Frontal cortex (tissue), 4 donors: ENCODE measurements at places on chromosomes 5 and 9.

GRCh38 chr5:113112435-113112834 lies 135.8 kb downstream of the DCP2 start:
- DNase-seq = no peak

- DNase-seq = no peak
Measured at GRCh38 chr5:150052226-150052955, 34.0 kb downstream of the CSF1R start.

DNA sequence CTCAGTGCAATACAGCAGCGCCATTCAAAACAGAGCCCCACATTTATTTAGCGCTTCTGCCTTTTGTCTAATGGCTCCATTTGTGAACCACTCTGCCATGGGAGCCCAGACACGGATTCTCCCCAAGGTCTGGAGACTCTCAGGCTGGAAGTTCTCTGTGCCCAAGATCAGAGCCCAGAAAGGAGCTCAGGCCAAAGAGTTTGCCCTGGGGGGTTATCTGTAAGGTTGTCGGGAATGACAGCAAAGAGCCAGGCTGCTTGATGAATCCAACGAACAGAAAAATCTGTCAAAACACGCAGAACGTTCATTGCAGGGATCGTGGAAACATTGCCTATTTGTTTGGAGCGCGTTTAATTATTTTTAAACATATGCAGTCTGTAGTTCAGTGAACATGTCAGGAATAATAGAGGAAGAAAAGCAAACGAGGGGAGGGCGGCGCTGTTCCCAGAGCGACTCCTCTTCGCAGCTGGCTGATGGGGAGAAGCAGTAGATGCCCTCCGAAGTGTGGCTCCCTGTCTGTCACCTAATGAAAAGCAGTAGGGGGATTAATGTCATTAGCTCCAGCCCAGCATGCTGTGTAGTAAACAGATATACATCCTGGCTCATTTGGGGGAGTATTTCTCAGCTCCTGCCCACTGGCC lies 464.9 kb upstream of the MPDZ start:
- no peak for DNase-seq

- no peak for DNase-seq
Measured at GRCh38 chr5:97495301-97495700, 312.3 kb upstream of the RIOK2 start.

DNA sequence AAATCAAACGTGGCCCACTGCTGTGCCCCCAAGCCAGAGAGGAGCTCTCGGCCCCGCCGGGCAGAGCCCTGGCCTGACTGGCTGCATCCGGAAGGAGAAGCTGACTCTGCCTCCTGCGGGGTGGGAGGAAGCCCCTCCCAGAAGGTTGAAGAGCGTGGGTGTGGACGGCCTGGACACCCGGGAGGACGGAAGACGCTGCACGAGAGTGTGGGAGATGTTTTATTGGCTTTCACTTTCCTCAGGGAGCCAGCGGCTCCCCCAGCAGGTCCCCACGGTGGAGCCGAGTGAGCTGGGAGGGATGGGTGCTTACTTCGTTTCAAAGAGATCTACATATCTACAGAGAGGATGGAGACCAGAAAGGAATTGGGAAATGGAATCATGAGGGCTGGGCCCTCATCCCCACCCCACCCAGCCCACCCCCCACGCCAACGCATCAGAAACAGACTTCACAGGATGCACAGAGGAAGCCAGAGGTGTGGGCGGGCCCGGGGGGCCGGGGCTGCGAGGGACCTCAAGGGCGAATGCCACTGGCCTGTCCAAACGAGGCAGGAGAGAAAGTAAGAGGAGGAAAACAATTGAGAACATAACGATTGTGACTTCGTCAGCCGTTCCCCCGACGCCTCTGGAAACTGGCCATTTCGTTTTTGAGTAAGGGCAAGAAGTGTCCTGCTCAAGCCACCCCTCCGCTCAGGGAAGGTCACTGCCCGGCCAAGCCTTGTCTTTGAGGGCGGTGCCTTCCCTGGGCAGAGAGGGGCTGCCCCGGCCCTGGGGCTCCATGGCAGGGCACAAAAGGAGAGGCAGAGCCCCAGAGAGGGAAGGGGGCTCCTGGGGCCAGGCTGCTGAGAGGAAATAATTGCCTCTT lies 32.1 kb downstream of the FAM163B start:
- peak; percentile 62 for DNase-seq

DNA sequence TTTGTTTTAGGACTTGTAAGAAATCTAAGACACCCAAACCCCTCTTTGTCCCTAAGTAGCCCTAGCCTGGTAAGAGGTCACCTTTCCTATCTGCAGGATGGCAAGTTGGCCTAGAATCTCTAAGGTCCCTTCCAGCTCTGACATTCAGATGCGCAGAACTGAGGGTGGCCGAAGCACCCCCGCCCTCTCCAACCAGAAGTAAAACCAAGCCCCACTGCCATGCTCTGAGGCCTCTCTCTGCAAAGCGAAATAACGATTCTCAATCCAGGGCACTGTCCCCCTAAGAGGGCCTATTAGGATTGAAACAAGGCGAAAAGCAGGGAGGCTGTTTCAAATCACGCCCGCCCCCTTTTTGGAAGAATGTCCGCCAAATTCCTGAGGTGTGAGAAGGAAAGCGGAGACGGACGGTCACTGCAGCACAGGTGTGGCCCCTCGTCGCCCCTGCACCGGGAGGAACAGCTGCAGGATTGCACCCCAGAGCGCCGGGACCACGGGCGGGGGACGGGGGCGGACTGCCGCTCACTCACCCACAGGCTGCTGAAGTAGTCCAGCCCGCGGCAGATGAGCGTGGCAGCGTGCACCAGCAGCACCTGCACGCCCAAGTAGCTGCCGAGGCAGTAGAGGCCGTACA lies 824 bp downstream of the TMEM245 start:
- no peak for DNase-seq

- DNase-seq = no peak
Measured at GRCh38 chr9:81902196-81902595, 26.0 kb upstream of the SPATA31D4 start.

GRCh38 chr5:114360357-114360756 lies 1.5 kb upstream of the KCNN2 start:
- DNase-seq = no peak

DNA sequence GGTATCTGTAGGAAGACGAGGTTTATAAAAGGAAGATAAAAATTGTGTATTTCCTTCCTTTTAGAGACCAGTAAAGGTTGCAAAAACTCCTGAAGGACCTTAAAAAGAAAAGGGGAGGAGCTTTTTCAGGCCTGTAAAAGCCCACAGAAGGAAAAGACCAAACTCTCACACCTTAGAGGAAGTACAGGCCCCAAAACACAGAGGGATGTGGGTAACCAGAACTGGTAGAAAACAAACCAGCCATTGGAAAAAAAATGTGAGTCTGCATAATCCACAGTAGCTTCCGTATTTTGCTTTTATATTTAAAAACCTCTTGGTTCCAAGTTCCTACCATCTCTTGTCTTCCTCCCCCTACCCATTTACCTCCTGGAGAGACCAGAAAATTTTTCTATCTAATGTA lies 8.5 kb downstream of the GIN1 start:
- DNase-seq = no peak

DNA sequence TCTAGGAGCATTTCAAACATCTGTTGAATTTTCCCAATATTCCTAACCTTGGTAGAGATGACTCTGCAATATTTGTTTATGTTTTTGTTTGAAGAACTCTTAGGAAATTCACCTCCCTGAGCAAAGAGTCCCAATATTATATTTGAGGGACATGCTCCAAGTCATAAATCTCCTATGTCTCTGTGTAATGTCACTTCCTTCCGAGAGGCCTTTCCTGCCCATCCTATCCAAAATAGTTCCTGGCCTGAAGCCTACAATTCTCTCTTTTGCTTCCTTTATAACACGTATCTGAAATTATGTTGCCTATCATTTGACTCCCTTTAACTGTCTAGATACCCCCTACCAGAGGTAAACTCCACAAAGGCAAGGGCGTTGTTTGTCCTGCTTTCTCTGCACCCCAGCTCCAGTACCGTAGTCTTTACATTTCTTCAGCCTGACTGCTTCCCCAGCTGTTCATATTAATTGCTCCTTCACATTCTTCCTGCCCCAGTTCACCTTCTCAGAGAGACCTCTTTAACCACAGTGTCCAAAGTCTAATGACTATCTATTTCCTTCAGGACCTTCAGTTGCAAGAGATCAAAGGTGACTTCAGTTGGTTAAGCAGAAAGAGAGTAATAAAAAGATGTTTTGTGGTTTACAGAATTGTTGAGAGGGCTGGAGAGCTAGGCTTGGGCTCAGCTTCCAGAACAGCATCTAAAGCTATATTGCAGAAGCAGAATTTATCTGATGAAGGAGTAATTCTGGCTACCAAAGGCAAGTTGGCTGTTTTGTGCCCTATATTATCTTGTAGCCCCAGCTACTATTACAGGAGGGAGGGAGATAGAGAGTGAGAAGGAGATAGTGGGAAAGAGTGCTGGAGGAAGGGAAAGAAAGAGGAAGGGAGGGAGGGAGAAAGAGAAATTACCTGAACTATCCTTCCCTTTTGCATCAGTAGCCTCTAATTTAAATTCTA lies 109.3 kb upstream of the TMEM161B start:
- DNase-seq = no peak

DNA sequence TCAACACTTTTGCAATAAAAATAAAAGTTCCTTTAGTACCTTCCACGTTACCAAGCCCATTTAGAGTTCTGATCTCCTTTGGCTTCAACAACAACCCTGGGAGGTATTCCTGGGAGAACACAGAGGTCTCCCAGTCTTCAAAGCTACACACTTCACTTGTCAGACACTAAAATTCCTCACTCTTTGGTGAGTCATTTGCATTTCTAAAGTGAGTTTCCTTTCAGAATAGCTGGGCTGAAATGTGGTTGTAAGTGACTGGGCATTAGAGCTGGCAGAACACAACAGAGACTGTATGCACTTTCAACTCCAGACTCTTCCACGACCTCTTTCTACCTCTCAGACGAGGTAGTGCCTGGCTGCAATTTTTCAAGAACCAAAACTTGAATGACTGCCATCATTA lies 11.5 kb upstream of the F2RL1 start:
- no peak for DNase-seq

DNA sequence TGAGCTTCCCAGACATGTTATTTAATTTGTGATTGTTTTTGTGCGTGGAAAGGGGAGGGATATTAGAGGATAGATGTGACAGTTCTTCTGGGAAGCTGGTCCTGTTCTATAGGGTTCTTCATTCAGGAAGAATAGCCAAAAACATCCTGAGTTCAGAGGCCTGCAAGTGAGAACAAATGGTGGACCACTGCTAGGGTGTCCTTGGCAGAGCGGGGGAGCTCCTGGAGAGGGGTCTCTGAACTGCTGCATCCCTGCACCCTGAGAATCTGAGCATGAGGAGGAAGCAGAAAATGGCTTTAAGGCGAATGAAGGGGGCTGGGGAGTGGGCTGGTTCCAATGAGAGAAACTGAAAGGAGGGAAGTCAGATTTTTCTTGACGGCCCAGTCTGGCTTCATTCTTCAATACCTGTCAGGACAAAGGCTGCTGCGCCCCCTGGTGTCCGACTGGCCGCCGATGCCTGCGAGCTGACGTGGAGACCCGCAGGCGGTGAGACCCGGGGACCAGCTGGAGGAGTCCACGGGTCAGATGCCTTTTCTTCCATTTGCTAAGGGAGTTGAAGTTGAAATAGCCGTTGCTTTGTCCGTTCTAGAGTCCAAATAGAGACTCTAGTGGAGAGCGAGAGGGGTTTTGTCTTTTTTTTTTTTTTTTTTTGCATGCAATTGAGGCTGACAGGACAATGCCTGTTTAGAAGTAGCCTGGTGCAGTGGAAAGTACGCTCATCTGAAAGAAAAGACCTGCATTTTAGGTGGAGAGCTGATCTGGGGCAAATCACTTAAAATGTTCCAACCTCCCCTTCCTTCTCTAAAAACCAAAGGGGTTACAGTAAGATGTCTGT lies 39.5 kb upstream of the NFIB start:
- peak; percentile 76 for DNase-seq
